ENCODE measurements at places on chromosomes 6 and 20.

GRCh38 chr6:166908811-166909210, 47.5 kb downstream of the RNASET2 start:
- H3K27ac ChIP-seq, result no peak overlapping the region
- H3K4me3 ChIP-seq, result no peak overlapping the region
- no peaks in the 10 kb centered on the region for H3K36me3 ChIP-seq
- DNase-seq, result no peak

GRCh38 chr20:38270869-38271605, 10.5 kb upstream of the KIAA1755 start:
- H3K4me1 ChIP-seq, result no peaks in the 10 kb centered on the region
- no peak overlapping the region for H3K4me3 ChIP-seq
- H3K27me3 ChIP-seq, result no peaks in the 10 kb centered on the region
- H3K27ac ChIP-seq, result no peak overlapping the region

DNA sequence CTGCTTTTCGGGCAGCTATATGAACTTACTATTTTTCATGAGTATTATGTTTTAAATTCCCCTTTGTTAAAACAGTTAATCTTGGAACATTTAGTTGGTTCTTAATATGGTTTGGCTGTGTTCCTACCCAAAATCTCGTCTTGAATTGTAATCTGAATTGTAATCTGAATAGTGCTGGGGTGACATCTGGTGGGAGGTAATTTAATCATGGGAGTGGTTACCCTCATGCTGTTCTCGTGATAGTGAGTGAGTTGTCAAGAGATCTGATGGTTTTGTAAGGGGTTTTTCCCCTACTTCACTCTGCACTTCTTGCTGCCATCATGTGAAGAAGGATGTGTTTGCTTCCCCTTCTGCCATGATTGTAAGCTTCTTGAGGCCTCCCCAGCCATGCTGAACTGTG, 305.4 kb upstream of the MAP3K7 start:
- H3K36me3 ChIP-seq, result no peaks in the 10 kb centered on the region
- H3K4me3 ChIP-seq, result no peak overlapping the region
- no peaks in the 10 kb centered on the region for H3K27me3 ChIP-seq
- no peak for DNase-seq
- H3K27ac ChIP-seq, result no peak overlapping the region

GRCh38 chr20:48075591-48076174, 290.4 kb upstream of the SULF2 start:
- no peaks in the 10 kb centered on the region for H3K4me1 ChIP-seq
- no peak overlapping the region for H3K4me3 ChIP-seq
- no peaks in the 10 kb centered on the region for H3K36me3 ChIP-seq
- H3K27me3 ChIP-seq, result no peaks in the 10 kb centered on the region
- DNase-seq, result no peak

- no peak for DNase-seq
- no peak overlapping the region for H3K27ac ChIP-seq
- H3K36me3 ChIP-seq, result no peaks in the 10 kb centered on the region
- H3K27me3 ChIP-seq, result no peaks in the 10 kb centered on the region
- no peaks in the 10 kb centered on the region for H3K4me1 ChIP-seq
- no peak overlapping the region for H3K4me3 ChIP-seq
Measured at GRCh38 chr6:139306291-139306981, 14.6 kb upstream of the TXLNB start.

DNA sequence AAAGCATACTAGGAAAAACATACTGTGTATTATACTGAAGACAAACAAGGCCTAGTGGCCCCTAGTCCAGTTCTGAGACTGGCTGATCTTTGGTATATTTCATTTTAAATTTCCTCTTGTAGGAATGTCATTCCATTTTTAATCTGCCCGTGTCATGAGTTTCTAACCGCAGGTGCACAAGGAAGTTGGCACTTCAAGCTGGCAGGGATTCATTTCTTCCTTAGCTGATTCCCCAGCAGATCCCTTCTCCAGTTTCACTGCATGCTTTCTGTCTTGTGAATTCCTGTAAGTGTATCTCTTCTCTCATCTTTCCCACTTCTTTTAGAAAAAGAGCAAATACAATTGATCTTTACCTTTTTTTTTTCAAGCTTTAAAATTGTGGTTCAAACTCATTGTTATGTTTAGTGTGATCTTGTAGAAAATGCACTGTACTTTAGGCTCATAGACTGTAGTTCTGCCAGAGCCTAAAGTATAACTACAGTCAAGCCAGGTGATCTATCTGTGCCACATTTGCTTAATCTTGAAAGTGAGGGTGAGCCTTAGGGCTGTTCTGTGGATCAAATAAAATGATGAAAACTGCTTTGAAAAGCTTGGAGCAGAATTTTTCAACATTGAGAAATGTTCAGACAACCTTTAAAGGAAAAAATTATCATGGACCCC, 37.0 kb downstream of the RNF217 start:
- H3K36me3 ChIP-seq, result no peaks in the 10 kb centered on the region
- peak; percentile 14 for DNase-seq
- no peak overlapping the region for H3K4me3 ChIP-seq
- H3K4me1 ChIP-seq, result peaks cover 16% of the 10 kb centered on the region
- H3K27me3 ChIP-seq, result no peaks in the 10 kb centered on the region

GRCh38 chr20:266596-267562, 9.4 kb downstream of the DEFB132 start:
- no peak overlapping the region for H3K4me3 ChIP-seq
- no peaks in the 10 kb centered on the region for H3K4me1 ChIP-seq
- no peaks in the 10 kb centered on the region for H3K36me3 ChIP-seq
- peak; percentile 90 for DNase-seq

- H3K36me3 ChIP-seq, result no peaks in the 10 kb centered on the region
- no peak overlapping the region for H3K27ac ChIP-seq
Measured at GRCh38 chr6:150503586-150504339, 95.9 kb upstream of the PLEKHG1 start.

DNA sequence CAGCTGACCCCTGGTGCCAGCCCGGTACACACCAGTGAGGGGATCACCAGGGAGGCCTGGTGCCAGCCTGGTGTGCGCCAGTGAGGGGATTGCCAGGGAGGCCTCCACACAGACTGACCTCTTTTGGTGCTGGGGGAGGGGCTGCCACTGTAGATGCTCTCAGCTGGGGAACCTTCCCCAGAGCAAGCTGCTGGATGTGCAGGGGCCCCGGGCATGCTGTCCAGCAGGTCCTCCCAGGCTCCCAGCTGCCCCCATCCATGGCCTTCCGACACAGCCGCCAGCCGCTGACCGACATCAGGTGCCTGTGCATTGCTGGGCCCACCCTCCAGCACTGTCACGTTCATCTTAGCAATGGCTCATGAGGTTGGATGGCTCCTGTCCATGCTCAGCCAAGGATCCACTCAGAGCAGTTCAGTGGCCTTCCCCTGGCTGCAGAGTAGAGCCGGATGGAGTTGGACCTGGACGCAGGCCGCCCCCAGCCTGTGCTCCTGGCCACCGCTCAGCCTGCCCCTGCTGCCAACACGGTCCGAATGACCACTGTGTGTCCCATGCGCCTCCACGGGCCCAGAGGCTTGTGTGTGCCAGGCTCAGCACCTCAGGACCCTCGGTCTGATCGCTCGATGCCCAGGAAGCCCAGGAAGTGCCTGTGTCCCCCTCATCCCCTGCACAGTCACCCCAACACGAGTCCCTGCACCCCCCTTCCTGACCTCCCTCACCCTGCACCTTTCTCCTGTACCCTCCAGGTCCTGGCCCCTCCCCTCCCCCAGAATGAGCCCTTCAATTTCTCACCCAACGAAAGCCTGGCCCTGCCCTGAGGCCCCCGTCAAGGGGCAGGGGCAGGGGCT, 95.7 kb downstream of the YTHDF1 start:
- no peaks in the 10 kb centered on the region for H3K4me1 ChIP-seq
- no peak overlapping the region for H3K27ac ChIP-seq
- no peaks in the 10 kb centered on the region for H3K36me3 ChIP-seq
- no peak for DNase-seq
- H3K27me3 ChIP-seq, result no peaks in the 10 kb centered on the region

- no peaks in the 10 kb centered on the region for H3K36me3 ChIP-seq
- no peak overlapping the region for H3K4me3 ChIP-seq
- peaks cover 5% of the 10 kb centered on the region for H3K4me1 ChIP-seq
- no peaks in the 10 kb centered on the region for H3K27me3 ChIP-seq
- no peak overlapping the region for H3K27ac ChIP-seq
- DNase-seq, result no peak
Measured at GRCh38 chr6:20169786-20170185, 42.5 kb downstream of the MBOAT1 start.

- DNase-seq, result no peak
- H3K36me3 ChIP-seq, result no peaks in the 10 kb centered on the region
- no peaks in the 10 kb centered on the region for H3K4me1 ChIP-seq
- H3K4me3 ChIP-seq, result no peak overlapping the region
Measured at GRCh38 chr6:36703081-36703606, 5.5 kb downstream of the RAB44 start.

GRCh38 chr6:88238065-88238464, 71.9 kb upstream of the CNR1 start:
- DNase-seq, result peak; percentile 15
- no peak overlapping the region for H3K27ac ChIP-seq
- H3K4me1 ChIP-seq, result no peaks in the 10 kb centered on the region
- H3K4me3 ChIP-seq, result no peak overlapping the region

DNA sequence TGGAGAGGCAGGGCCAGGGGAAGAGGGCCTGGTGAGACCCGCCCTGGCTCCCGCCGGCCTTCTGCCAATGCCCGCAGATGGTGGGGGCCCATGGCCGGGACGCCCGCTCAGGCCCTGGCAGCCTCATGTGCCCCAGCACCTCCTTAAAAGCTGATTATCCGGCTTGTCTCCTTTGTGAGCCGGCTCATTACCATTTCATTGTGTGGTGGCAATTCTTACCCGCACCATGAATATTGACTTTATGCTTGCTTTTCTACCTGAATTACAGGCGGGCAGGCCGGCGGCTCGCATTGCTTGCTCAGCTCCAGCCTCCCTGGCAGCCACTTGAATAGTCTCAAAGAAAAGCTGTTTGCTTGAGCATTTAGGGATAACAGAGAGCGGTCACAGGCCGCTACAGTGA, 120.0 kb upstream of the JAG1 start:
- H3K27ac ChIP-seq, result no peak overlapping the region
- H3K4me1 ChIP-seq, result no peaks in the 10 kb centered on the region
- DNase-seq, result no peak
- no peaks in the 10 kb centered on the region for H3K36me3 ChIP-seq

DNA sequence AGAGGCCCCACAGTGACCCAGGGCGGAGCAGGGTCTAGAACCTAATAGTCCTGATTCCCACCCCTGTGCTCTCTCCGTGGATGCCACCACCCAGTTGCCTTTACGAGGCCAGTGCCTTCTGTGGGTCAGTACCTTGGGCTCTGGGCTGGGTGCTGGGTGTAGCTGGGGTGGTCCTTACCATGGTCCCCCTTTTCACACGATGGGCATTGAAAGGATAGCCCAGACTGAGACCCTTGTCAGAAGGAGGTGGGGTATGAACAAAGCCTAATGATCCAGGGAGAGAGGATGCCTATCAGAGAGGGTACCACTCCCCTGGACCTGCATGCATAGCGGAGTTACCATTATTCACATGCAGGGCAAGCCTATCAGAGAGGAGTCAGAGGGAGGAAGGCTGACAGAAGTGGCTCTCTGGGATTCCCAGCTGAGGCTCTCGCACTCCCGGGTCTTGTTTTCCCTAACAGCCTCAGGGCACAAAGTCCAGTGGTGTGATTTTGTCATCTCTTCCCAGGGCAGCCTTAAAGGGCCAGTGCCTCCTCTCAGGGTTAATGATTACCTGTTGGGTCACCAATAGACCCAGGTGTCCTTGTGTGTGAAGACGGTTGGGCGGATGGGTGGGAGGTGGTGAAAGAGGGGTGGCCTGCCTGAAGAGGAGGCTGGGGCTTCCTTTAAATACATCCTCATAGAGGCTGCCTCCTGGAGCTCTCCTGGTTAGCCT, 36.2 kb downstream of the VEGFA start:
- peaks cover 25% of the 10 kb centered on the region for H3K4me1 ChIP-seq
- no peak overlapping the region for H3K4me3 ChIP-seq
- H3K27ac ChIP-seq, result no peak overlapping the region

- H3K4me3 ChIP-seq, result no peak overlapping the region
- no peak overlapping the region for H3K27ac ChIP-seq
Measured at GRCh38 chr6:8231956-8232355, 129.6 kb upstream of the EEF1E1 start.

DNA sequence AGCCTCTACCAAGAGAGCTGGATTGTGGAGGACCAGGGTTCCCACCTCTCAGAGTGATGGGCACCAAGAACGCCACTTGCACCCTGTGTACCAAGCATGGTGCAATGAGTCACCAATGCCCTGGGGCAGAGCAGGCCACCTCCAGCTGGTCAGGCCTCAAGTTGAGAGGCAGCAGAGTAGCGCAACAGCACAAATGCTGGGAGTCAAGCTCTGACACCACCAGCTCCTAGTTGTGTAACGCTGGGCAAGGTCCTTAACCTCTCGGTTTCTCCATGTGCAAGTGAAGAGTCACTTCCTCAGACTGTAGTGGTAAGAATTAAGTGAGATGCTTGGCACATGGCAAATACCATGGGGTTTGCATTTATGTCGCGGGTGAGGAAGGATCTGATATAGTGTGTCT, 25.6 kb downstream of the GFOD1 start:
- H3K4me3 ChIP-seq, result no peak overlapping the region
- H3K27me3 ChIP-seq, result no peaks in the 10 kb centered on the region
- DNase-seq, result no peak

GRCh38 chr6:2412731-2413130, 167.3 kb upstream of the GMDS start:
- H3K36me3 ChIP-seq, result no peaks in the 10 kb centered on the region
- no peaks in the 10 kb centered on the region for H3K4me1 ChIP-seq
- no peak overlapping the region for H3K27ac ChIP-seq
- no peak for DNase-seq

GRCh38 chr6:85458184-85458583, 8.3 kb downstream of the NT5E start:
- peak overlapping the region; percentile 76 for H3K27ac ChIP-seq
- H3K36me3 ChIP-seq, result no peaks in the 10 kb centered on the region
- H3K4me1 ChIP-seq, result peaks cover 77% of the 10 kb centered on the region
- DNase-seq, result peak; percentile 30

GRCh38 chr20:41717483-41717882, 99.3 kb upstream of the CHD6 start:
- DNase-seq, result peak; percentile 88
- H3K27me3 ChIP-seq, result no peaks in the 10 kb centered on the region
- no peaks in the 10 kb centered on the region for H3K4me1 ChIP-seq
- H3K4me3 ChIP-seq, result no peak overlapping the region
- no peaks in the 10 kb centered on the region for H3K36me3 ChIP-seq

DNA sequence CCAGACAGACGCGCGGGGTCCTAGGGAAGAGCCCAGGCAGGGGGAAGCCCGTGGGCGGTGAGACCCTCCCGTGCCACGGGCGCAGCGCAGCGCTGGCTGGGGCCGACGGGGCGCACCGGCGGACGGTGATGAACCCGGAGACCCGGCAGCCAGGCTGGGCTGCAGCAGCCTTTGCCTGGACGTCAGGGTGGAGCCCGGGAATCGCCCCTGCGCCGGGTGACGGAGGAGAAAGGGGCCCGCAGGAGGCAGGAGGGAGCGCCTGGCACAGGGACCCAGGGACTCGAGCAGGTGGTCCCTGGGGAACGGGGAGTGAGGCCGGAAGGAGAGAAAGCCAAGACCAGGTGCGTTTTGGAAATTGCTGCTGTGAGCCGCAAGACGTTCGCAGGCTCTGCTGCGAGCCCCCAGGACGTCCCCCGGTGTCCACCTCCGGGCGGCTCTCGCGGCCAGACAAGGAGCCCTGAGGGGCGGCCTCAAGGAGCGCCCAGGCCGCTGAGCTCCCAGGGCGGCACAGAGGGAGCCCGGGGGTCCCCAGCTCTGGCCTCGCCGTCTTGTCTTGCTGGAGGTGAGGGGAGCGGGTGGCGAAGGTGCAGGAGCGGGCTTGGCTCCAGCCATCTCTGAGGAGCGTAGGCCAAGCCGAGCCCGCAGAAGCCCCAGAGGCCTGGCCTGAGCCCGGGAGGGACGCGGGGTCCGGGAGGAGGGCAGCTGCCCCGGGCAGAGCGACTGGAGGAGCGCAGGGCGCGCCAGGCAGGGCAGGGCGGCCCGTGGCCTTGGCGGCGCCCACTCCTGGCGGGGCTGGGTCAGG, 191.2 kb upstream of the PDE10A start:
- DNase-seq, result no peak
- H3K27ac ChIP-seq, result no peak overlapping the region
- H3K36me3 ChIP-seq, result no peaks in the 10 kb centered on the region
- H3K4me1 ChIP-seq, result peaks cover 10% of the 10 kb centered on the region
- no peak overlapping the region for H3K4me3 ChIP-seq
- no peaks in the 10 kb centered on the region for H3K27me3 ChIP-seq

Data from thyroid gland (tissue), 4 donors.